Right lobe of liver (tissue), 6 donors: ENCODE measurements at places on chromosomes 13 and 19.

DNA sequence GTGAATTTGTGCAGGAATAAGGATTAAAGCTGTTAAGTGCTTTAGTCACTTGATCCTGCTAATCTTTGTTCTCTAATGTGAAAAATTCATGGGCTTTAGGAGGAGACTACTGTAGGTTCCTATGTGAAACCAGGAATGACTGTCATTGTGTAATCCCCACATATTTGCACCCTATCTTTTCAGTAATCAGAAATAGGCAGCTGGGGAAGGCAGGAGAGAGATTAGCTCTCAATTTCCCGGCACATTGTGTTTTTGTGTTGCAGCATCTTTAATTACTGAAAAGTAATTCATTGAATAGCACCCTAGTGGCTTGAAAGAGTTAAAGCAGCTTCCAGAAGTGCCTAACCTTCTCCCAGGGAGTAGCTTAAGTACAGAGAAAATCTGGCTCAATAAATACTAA, 282.9 kb downstream of the OLFM4 start:
- DNase-seq, result no peak
- no peaks in the 10 kb centered on the region for H3K4me1 ChIP-seq
- H3K27me3 ChIP-seq, result no peaks in the 10 kb centered on the region
- no peak overlapping the region for H3K27ac ChIP-seq

DNA sequence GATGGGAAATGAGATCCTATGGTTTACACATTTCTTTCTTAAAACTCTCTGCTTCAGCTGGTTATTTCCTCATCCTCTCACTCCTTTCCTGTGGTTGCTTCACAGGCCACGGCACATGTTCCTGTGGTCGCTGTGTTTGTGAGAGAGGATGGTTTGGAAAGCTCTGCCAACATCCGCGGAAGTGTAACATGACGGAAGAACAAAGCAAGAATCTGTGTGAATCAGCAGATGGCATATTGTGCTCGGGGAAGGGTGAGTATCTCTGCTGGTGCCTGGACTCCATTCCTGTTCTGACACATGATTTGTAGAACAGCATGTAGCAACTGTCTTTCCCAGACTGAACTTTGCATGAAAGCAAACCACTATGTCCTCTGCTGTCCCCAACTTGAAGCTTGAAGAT, 254.2 kb downstream of the ITGBL1 start:
- H3K27me3 ChIP-seq, result no peaks in the 10 kb centered on the region
- H3K27ac ChIP-seq, result peak overlapping the region; percentile 67
- no peaks in the 10 kb centered on the region for H3K36me3 ChIP-seq
- H3K4me3 ChIP-seq, result peak overlapping the region; percentile 9
- H3K4me1 ChIP-seq, result no peaks in the 10 kb centered on the region
- DNase-seq, result peak; percentile 61

- no peaks in the 10 kb centered on the region for H3K36me3 ChIP-seq
- H3K4me3 ChIP-seq, result no peak overlapping the region
- H3K4me1 ChIP-seq, result no peaks in the 10 kb centered on the region
- peak overlapping the region; percentile 32 for H3K27ac ChIP-seq
- H3K27me3 ChIP-seq, result no peaks in the 10 kb centered on the region
- no peak for DNase-seq
Observed at GRCh38 chr19:34994286-34994642, 5.9 kb upstream of the GRAMD1A start.

DNA sequence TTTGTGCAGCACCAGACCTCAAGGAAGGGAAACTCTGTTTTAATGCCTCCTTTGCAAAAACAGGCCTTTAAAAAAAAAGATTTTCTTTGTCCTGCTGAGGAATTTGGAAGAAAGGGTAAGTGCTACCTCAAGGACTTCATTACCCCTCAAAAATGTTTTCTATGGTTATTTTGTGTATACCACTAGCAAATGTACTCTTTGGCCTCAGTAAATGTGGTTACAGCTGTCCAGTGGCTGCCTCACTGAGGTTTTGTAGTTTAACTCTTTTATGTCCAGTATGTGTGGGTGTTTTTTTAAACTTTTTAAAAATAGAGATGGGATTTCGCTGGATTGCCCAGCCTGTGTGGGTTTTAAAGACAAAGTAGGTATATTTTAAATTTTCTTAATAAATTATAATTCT, 42.2 kb upstream of the TSC22D1 start:
- H3K27me3 ChIP-seq, result no peaks in the 10 kb centered on the region
- DNase-seq, result no peak
- no peaks in the 10 kb centered on the region for H3K36me3 ChIP-seq
- H3K4me3 ChIP-seq, result no peak overlapping the region
- no peak overlapping the region for H3K27ac ChIP-seq

GRCh38 chr19:44796701-44797115, 12.2 kb upstream of the BCAM start:
- no peaks in the 10 kb centered on the region for H3K27me3 ChIP-seq
- H3K36me3 ChIP-seq, result no peaks in the 10 kb centered on the region
- peak overlapping the region; percentile 62 for H3K27ac ChIP-seq
- H3K4me1 ChIP-seq, result no peaks in the 10 kb centered on the region

DNA sequence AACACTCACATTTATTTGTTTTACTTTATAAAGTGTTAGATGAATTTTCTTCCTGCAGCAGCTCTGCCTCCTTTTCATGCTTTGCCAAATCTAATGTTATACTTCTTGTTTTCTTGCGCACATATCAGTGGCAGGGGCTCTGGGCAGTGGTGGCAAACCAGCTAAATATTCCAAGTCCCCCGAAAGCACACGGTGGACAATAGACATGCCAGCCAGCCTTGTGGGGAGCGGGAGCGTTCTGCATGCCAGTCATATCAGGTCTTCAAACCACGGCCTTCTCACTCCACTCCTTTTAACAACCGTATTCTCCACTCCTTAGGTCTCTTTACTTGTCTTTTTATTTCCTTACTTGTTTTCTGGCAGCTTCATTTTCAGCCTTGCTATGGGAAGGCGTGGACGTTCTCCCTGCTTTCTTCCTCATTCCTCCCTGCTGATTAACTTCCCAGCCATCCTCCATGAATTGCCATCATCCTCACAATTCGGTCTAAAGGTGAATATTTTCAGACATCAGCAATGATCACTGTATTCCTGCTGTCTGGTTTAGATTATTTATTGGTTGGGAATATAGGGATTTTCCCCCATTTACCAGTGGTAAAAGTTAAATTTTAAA, 77.1 kb upstream of the WASF3 start:
- H3K4me1 ChIP-seq, result no peaks in the 10 kb centered on the region
- no peak for DNase-seq
- H3K27me3 ChIP-seq, result no peaks in the 10 kb centered on the region
- H3K4me3 ChIP-seq, result no peak overlapping the region
- no peak overlapping the region for H3K27ac ChIP-seq
- no peaks in the 10 kb centered on the region for H3K36me3 ChIP-seq

DNA sequence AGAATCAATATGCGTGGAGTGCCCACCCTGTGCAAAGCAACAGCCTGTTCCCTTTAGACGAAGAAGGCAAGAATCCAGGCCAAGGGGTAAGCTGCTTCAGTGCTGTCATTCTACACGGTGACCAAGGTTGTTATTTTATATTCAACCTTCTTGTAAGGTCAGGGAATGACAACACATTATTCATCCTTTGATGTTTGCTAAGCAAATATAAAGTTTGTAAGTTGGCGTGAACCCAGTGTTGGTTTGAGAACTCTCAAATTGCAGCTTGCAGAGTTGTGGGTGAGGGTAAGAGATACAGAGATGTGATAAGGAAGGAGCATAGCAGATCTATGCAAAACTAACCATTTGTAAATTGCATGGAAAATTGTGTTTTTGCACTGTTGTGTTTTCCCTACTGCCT, 436.7 kb downstream of the FGF9 start:
- H3K36me3 ChIP-seq, result no peaks in the 10 kb centered on the region
- H3K27me3 ChIP-seq, result no peaks in the 10 kb centered on the region
- no peak for DNase-seq
- no peak overlapping the region for H3K4me3 ChIP-seq
- H3K27ac ChIP-seq, result no peak overlapping the region
- H3K4me1 ChIP-seq, result no peaks in the 10 kb centered on the region

- H3K27ac ChIP-seq, result no peak overlapping the region
- no peaks in the 10 kb centered on the region for H3K36me3 ChIP-seq
- H3K27me3 ChIP-seq, result no peaks in the 10 kb centered on the region
- H3K4me3 ChIP-seq, result no peak overlapping the region
- DNase-seq, result no peak
Observed at GRCh38 chr19:49155820-49156346, 687 bp upstream of the HRC start.

DNA sequence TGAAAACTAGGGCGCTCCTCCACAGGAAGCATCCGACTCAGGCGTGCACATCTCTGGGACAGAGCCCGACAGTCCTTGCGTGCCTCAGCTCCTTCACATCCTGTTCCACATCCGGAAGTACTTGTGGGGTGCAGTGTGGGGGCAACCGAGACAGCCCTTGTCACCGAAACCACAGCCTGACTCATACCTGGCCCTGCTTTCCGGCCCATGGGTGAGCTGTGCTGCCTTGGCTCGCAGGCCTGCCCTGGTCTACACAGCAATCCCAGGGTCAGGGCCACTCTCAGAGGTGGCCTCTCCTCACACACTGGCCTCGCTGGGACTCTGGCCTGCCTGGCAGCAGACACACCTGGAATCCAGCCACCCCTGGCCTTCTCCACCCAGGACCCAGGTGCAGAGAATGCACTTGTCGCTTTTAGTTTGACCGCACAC, 100.4 kb downstream of the STK24 start:
- H3K36me3 ChIP-seq, result no peaks in the 10 kb centered on the region
- H3K27ac ChIP-seq, result peak overlapping the region; percentile 77
- no peaks in the 10 kb centered on the region for H3K4me1 ChIP-seq
- no peak overlapping the region for H3K4me3 ChIP-seq

DNA sequence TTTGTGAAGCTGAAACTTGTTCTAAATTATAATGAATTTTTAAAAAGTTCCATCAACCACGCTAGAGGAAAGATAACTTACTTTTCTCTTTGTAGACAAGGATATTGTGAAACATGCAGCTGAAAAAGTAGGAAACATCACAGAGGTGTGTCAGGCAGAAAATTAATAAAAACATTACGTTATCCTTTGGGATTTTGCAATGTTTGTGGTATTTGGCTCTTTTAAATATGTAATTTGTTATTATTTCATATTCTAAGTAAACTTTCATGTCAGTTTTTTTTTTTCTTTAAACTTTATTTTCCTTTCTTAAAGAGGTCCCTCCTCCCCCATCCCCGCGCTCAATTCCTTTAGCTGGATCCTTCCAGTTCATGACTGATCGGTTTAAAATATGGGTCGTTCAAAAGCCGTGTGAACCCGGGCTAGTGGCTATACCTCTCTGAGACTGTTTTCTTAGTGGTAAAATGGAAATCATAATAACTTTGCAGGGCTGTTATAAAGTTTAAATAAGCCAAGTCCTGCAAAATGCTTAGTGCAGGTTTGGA, 740 bp upstream of the CCDC61 start:
- H3K4me1 ChIP-seq, result no peaks in the 10 kb centered on the region
- H3K27ac ChIP-seq, result no peak overlapping the region
- H3K27me3 ChIP-seq, result no peaks in the 10 kb centered on the region
- DNase-seq, result no peak
- no peaks in the 10 kb centered on the region for H3K36me3 ChIP-seq

DNA sequence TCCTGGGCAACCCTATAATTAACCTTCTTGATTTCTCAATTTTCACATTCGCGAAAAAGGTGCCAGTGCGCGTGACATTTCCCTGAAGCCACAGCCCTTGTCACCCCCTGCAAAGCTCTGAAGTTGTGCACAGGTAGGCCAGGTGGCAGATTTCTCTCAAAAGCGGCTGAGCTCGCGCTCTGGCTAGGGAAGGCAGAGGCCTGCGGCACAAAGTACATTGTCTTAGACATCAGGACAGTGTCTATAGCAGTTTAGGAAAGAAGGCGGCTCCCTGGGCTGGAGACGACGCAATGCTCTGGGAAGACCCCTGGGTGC, 42.9 kb upstream of the ZNF14 start:
- no peak for DNase-seq
- peaks cover 15% of the 10 kb centered on the region for H3K4me1 ChIP-seq
- H3K4me3 ChIP-seq, result peak overlapping the region; percentile 79
- H3K27ac ChIP-seq, result peak overlapping the region; percentile 25
- H3K36me3 ChIP-seq, result no peaks in the 10 kb centered on the region
- no peaks in the 10 kb centered on the region for H3K27me3 ChIP-seq

DNA sequence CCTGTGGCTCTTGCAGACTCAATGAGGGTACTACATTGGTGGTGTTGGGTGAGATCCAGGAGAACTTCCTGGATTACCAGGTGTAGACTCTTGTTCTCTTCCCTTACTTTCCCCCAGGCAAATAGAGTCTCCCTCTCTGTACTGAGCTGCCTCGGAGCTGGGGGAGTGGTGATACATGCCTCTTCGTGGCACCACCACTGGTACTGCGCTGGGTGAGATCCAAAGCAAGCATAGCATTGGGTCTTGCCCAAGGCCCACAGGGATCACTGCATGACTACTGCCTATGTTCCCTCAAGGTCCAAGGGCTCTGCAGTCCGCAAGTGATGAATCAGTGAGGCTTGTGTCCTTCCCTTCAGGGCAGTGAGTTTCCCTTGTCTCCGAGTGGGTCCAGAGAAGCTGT, 81.6 kb downstream of the COG6 start:
- no peaks in the 10 kb centered on the region for H3K27me3 ChIP-seq
- DNase-seq, result no peak
- H3K36me3 ChIP-seq, result no peaks in the 10 kb centered on the region
- H3K4me1 ChIP-seq, result no peaks in the 10 kb centered on the region
- H3K27ac ChIP-seq, result no peak overlapping the region
- no peak overlapping the region for H3K4me3 ChIP-seq

- H3K4me3 ChIP-seq, result no peak overlapping the region
- peaks cover 7% of the 10 kb centered on the region for H3K36me3 ChIP-seq
- H3K4me1 ChIP-seq, result no peaks in the 10 kb centered on the region
- no peak overlapping the region for H3K27ac ChIP-seq
- no peak for DNase-seq
- H3K27me3 ChIP-seq, result no peaks in the 10 kb centered on the region
Observed at GRCh38 chr13:33123066-33123859, 107.0 kb downstream of the KL start.

- H3K27me3 ChIP-seq, result no peaks in the 10 kb centered on the region
- peaks cover 6% of the 10 kb centered on the region for H3K4me1 ChIP-seq
- peak overlapping the region; percentile 70 for H3K4me3 ChIP-seq
- peak overlapping the region; percentile 41 for H3K27ac ChIP-seq
Observed at GRCh38 chr19:36573895-36574720, 1.0 kb upstream of the ZNF529 start.

DNA sequence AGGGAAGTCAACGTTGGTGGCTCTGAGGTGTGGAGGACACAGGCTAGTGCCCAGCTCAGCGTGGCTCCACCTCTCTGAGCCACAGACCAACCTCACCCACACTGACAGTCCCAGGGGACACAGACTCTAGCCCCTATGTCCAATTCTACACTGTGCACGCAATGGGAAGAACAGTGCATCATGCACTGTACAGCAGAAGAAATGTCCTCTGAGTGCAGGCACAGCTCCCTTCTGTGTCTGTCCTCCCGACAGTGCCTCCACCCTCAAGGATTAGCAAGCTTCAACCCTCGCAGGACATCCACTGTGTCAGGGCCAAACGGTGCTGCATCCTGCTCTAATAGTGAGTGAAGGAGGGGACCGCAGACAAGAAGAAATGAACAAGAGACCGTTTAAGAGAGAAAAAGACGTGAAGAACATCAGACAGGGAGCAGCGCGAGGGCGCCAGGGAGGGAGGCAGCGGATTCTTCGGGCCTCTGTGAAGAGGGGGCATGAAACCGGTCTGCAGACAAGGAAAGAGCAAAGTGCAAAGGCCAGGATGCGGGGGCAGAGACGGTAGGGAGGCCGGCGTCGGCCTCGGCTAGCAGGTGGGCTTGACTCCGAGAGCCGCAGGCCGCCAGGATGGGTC, 681 bp downstream of the ZNF837 start:
- peak overlapping the region; percentile 78 for H3K27ac ChIP-seq
- H3K27me3 ChIP-seq, result no peaks in the 10 kb centered on the region
- no peaks in the 10 kb centered on the region for H3K36me3 ChIP-seq
- DNase-seq, result no peak
